HAP-1 (cell line): ENCODE measurements at places on chromosomes 6 and 20.
A peak's percentile ranks its signal among the peaks of the same experiment; 100 is the strongest.

DNA sequence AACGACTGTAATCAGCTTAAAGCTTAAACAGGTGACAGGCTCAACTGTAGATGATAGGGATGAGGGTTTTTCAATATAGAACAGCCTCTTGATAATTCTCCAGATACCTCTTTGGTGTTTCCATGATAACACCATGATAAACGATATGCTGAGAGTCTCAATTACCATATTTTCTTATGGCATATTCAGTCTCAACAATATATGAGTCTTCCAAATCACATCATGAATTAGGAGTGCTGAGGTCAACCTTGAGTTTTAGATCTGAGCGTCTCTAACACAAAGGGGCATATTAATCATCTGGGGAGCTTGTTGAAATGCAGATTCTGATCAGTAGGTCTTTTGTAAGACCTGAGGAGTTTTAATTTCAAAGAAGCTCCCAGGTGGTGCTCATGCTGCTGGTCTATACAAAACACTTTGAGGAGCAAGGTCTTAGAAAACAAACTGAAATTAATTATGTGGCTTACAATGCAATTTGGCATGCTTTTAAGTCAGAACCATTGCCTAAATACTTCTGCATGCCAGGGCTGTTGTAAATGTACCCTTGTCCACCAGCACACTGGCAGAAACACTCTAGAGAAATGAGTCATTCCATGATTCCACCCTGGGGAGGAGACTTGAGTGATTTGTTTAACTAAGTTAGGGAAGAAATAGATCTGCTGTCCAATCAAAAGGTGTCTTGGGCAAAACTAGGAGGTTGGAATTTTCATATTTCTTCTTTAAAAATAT, 49.6 kb downstream of the PTCHD4 start:
- DNase-seq = no peak

DNA sequence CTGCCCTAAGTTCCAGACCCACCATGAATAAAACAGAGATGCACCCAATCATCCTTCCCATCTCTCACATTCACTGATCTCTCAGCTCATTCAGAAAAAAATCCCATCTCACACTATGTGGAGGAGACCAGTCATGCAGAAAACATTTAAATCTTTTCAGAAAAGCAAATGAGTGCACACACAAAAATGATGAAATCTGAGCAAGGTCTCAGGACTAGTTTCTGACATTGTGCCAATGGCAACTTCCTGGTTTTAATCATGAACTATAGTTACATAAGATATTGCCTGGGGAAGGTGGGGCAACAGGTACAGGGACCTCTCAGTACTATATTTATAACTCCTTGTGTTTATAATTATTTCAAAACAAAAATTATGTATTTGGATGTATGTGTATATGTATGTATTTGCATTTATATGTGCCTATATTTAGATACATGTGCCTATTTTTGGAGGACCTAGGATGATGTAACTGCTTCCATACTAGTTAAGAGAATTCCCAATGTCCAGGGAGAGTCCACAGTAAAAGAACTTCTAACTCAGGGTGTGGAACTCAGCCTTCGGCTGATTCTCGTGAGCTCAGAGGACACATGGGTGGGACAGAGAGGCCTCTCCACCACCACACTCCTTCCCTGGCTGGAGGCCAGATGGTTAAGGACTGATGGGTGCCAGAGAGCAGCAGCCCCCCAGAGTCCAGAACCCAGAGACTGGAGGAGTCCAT, 71.7 kb upstream of the MAP3K4 start:
- DNase-seq = no peak

DNA sequence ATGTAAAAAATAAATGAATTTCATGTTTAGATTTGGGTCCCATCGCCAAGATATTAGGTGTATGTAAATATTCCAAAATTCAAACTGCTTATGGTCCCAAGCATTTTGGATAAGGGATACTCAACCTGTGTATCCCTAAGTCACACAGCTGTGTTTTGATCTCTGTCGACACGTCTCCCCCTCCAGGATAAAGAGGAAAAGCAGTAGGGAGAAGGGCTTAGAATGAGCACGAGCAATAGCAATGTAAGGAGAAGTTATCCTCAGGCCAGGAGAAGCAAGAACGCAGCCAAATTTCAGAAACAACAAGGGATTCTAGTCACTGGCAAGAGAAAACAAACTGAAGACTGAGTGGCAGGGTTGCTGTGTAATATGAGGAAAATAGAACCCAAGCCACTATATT, 181.2 kb downstream of the AIG1 start:
- DNase-seq = no peak

DNA sequence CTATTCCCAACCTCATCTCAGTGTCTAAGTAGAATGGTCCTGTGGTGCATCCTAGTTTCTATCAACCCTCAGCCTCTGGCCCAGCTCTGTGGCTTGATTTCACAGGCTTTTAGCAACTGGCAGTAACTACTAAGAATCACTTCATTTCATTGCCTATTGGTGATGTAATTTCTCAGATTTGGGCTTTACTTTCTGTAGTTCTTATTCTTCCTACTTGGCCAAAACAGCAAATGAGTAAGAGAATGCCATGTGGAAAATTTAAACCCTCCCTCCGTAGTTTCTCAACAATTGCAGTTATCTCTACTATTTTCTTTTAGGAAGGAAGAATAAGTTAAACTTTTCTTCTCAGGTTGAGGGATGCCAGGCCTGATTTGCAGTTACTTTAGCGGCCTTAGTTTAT, 387.3 kb downstream of the CDKAL1 start:
- no peak for DNase-seq

DNA sequence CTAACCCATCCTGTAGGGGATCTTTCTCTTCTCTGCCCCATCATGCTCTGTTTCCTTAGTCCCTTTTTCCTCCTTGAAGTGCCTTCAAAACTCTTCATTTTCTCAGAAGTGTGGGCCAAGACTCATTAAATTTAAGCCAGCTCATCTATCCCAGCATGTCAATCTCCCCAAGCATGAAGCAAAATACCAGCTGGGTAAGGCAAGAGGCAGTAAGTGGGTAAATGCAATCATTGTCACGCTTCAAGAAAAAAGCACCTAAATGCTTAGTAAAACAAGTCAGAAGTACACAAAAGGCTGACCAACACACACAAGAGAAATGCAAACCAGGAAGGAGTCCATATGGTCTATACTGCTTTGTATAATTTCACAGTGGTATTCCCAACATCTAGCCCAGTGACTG, 61.5 kb downstream of the COL12A1 start:
- no peak for DNase-seq

GRCh38 chr6:145498425-145498824, 236.9 kb downstream of the EPM2A start:
- DNase-seq = no peak

DNA sequence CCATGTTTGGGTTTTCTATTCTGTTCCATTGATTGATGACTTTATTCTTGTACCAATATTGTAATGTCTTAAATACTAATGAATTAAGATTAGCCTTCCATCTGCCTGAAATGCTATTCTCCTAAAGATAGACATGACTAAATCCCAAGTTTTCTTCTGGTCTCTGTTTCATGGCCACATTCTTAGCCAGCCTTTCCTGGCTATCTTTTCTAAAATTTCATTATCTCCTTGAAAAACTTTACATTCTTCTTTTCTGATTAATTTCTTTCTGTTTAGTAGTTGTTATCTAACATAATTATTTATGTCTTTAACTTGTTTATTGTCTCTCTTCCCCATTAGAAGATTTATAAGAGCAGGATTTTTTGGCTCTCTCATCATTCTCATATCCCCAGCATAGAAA, 4.4 kb upstream of the PRIM2 start:
- DNase-seq = no peak

DNA sequence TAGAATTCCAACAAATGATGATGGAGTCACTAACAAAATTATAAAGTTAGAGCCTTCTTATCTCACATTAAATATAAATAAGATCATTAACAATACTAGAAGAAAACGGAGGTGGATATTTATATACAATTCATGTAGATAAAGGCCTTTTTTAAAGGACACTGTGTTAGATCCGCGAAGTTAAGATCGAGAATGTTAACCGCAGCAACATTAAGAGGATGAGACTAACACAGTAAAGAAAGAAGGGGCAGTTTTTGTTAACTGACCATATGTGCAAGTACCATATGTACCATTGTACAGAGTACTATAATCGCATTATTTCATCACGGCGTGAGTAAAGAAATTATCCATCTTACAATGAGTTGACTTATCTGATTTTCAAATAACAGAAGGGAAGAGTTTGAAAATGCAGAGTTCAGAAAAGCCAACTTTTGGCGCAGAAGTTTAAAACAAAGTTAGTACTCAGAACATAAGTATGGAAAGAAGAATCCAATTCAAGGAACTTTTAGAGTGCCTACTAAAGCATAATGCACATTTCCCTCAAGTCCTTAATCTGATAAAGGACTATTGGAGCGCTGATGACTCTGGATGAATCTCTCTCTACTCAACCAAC, 1.4 kb downstream of the FBXL4 start:
- no peak for DNase-seq

GRCh38 chr6:47203938-47204611, 105.6 kb downstream of the TNFRSF21 start:
- DNase-seq = no peak

- no peak for DNase-seq
Observed at GRCh38 chr6:170372380-170373325, 66.1 kb downstream of the FAM120B start.

GRCh38 chr20:17936761-17937732, 31.5 kb downstream of the SNX5 start:
- no peak for DNase-seq

GRCh38 chr6:79762370-79762769, 131.2 kb downstream of the SH3BGRL2 start:
- peak; percentile 27 for DNase-seq

GRCh38 chr20:63062188-63063140, 55.7 kb upstream of the BHLHE23 start:
- no peak for DNase-seq

GRCh38 chr6:80547827-80548226, 441.4 kb downstream of the BCKDHB start:
- no peak for DNase-seq

GRCh38 chr6:79635232-79635543, 4.1 kb downstream of the SH3BGRL2 start:
- no peak for DNase-seq

DNA sequence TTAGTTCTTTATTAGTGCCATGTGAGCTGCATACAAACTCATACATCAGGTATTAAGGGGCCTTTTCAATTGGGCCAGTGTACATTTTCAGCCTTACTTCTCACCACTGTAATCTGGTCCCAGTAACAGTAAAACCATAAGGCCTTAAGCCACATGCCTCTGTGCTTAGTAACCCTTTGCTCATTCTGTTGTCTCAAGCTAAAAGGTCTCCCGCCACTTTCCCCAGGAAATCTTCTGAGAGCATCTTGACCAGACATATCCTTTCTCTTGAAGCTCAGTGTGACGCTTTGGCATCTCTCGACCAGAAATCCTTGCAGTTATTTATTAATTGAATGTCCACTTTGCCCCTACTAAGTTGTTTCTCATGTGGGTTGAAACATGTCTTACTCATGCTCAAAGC, 68.0 kb downstream of the CYP39A1 start:
- DNase-seq = no peak

DNA sequence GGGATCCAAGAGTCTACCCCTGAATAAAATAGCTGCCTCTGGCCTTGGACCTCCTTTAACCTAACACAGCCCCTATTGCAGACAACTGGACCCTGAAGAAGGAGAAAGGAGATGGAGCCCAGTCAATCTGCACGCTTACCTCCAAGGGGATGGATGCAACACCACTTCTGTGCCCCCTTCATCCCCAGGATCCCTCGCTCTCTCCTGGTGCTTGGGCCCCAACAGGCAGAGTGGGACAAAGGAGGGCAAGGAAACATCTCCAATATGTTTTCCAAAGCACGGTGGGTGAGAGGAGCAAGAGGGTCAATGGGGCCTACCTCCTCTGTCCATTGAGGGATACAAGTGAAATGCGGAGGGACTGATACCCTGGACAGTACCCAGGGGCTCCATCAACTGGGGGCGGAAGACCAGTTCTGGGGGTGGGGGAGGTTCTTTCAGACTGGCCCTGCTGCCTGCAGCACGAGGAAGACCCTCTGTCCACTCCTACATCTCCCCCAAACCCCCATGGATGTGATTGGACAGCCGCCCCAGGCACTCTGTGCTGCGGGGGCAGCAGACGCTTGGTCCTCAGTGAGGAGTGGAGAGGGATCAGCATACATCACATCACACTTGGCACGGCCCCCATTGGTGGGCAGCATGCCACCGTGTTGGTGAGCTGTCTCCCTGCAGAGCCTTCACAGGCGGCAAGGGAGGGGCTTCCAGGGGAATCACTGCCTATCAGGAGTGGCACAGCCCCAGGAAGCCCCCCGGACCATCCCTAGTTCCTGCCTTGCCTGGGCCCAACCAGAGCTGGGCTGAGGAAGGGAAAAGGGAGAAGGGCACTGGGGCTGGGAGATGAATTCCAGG, 70.6 kb downstream of the MRPL14 start:
- DNase-seq = no peak
